ENCODE measurements at places on chromosomes 6 and 20. TPM values are rescaled to one million over a fixed set of nuclear protein-coding genes. Genes with fewer than 3 reads are reported as not detected.

- no peak overlapping the region for H3K27ac ChIP-seq
- H3K4me3 ChIP-seq = no peak overlapping the region
- DNase-seq = no peak
- no peaks in the 10 kb centered on the region for H3K27me3 ChIP-seq
- no peaks in the 10 kb centered on the region for H3K4me1 ChIP-seq
Observed at GRCh38 chr6:152218887-152219286, 411.4 kb downstream of the ESR1 start.

DNA sequence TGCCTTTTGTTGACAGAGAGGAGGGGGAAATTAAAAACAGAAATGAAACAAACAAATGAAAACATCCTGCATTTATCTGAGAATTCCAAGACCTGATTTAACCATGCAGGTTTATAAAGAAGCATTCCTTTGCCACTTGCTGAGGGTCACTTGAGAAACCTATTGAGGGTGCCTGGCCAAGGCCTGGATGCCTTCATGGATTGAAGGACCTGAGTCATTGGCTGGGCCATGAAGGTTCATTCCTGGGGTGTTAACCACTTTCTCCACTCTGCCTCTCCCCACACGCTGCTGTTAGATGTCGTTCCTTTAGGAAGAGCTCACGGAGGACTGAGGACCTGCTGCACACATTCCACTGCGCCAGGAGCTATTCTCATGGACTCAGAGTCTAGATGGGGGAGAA, 49.7 kb downstream of the DAAM2 start:
- H3K27me3 ChIP-seq = no peaks in the 10 kb centered on the region
- H3K36me3 ChIP-seq = no peaks in the 10 kb centered on the region
- no peak overlapping the region for H3K4me3 ChIP-seq
- no peak overlapping the region for H3K27ac ChIP-seq
- no peak for DNase-seq

DNA sequence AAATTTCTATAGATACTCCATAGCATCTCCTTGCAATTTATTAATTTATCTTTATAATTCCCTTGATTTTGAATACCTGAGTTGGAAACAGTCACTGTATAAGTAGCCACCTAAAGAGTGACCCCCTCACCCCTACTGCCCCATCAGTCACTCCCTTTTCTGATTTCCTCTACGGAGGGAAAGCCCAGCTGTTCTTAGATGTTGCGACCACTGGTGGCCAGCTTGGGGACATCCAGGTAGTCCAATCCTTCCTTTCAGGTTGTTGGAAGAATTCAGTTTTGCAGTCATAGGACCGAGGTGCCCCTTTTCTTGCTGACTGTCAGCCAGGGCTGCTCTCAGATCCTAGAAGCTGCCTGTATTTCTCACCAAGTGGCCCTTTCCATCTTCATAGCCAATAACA, 87.8 kb downstream of the BMP6 start:
- peak; percentile 26 for DNase-seq
- no peaks in the 10 kb centered on the region for H3K27me3 ChIP-seq
- H3K27ac ChIP-seq = no peak overlapping the region
- no peaks in the 10 kb centered on the region for H3K36me3 ChIP-seq
- no peaks in the 10 kb centered on the region for H3K4me1 ChIP-seq

The SNTA1 gene
- total RNA-seq = 15.4 TPM

The ECT2L gene
- total RNA-seq = not detected

DNA sequence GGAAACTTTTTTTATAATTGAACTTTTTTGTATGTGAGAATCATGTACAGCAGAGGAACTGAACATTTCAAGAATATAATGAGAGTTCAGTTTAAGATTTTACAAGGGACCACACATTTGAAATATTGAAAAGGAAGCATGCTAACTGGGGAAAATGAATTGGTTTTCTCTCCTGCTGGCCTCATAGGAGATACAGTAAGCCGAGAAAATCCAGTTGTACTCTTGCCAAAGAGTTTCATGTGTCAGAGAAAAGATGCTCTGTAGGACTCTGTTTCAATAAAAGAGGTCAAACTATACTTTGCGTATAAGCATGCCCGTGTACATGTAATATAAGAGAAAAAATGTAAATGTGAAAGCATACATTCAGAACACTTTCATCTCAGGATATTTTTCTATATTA, 393.5 kb upstream of the NRSN1 start:
- H3K27me3 ChIP-seq = no peaks in the 10 kb centered on the region
- H3K27ac ChIP-seq = no peak overlapping the region
- H3K4me3 ChIP-seq = no peak overlapping the region
- DNase-seq = no peak
- no peaks in the 10 kb centered on the region for H3K36me3 ChIP-seq
- H3K4me1 ChIP-seq = no peaks in the 10 kb centered on the region

DNA sequence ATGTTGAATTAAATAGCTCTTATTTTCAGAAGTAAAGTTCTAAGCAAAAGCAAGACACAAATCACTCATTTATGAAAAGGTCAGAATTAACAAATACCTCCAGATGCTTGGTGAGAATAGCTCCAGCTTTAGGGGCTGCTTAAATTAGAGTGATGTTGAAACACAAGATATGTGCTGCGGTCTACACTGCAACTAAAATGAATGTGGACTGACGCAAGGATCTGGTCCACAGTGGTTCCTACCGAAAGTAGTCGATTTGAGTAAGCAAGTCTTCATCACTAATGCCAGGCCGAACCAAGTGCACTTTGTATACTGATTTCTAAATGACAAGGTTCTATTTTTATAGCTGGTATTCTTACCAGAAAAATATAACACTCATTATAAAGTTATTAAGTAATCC, 96.3 kb downstream of the PRDM1 start:
- H3K4me1 ChIP-seq = no peaks in the 10 kb centered on the region
- H3K27me3 ChIP-seq = no peaks in the 10 kb centered on the region
- no peaks in the 10 kb centered on the region for H3K36me3 ChIP-seq
- no peak overlapping the region for H3K27ac ChIP-seq
- H3K4me3 ChIP-seq = no peak overlapping the region

DNA sequence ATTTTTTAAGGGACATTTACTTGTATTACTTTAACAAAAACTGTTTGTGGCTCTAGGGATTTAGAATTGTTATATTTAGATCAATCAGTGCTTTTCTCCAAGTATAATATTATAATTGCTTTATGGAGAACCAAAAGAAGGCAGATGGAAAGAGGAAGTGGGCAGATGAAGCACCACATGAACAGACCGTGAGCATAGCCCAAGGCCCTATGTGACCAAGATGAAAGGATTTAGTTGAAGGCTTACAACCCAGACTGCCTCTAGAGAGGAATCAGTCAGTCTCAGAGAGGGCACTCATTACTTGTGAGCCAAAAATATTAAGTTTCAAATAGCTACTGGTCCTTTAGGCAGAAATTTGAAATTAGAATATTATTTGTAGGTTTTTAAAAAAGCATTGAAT, 102.3 kb upstream of the IMPG1 start:
- H3K36me3 ChIP-seq = no peaks in the 10 kb centered on the region
- H3K4me1 ChIP-seq = no peaks in the 10 kb centered on the region
- no peaks in the 10 kb centered on the region for H3K27me3 ChIP-seq

DNA sequence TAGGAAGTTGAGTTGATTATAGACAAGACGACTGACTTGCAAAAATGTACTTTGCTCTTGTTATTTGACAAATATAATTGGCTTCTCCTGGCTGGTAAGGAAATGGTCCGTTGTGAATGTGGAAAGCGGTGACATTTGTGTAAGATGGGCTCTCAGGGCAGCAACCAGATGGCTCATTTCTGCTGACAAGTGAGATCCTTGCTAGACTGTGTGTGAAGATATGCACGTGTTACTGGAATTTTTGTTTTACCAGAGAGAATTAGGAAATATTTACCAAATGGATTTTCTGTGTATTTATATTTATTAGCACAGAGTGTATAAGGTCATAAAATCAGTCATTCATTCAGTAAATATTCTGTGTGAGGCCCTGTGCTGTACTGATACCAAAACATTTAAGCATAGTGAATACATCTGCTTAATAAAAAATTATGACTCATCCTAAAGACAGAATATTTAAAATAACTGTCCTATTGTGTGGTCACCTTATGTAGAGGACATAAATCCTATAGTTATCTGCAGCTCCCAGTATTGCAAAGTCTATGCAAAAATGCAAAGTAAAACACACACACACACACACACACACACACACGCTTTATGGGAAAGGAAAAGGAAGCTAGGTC, 109.9 kb upstream of the ASF1A start:
- no peak overlapping the region for H3K27ac ChIP-seq
- H3K27me3 ChIP-seq = no peaks in the 10 kb centered on the region
- DNase-seq = no peak
- H3K4me1 ChIP-seq = no peaks in the 10 kb centered on the region

The TTLL9 gene
- total RNA-seq = not detected

GRCh38 chr6:47000842-47001241, 41.3 kb downstream of the ADGRF1 start:
- no peaks in the 10 kb centered on the region for H3K27me3 ChIP-seq
- peak; percentile 35 for DNase-seq
- H3K4me1 ChIP-seq = peaks cover 31% of the 10 kb centered on the region
- H3K27ac ChIP-seq = no peak overlapping the region
- H3K4me3 ChIP-seq = no peak overlapping the region

GRCh38 chr6:10521104-10521808, at the start of gene GCNT2:
GCNT2 (plus strand) TSS chr6:10521351; CDS start chr6:10528912, 7,561 bp downstream.
- peak within 1 kb of the TSS; percentile 33 for H3K4me3 ChIP-seq
- peak; percentile 90 for DNase-seq
- H3K27ac ChIP-seq = peak within 1 kb of the TSS; percentile 90
- H3K27me3 ChIP-seq = no peaks in the 10 kb centered on the region
- no peaks in the 10 kb centered on the region for H3K36me3 ChIP-seq

DNA sequence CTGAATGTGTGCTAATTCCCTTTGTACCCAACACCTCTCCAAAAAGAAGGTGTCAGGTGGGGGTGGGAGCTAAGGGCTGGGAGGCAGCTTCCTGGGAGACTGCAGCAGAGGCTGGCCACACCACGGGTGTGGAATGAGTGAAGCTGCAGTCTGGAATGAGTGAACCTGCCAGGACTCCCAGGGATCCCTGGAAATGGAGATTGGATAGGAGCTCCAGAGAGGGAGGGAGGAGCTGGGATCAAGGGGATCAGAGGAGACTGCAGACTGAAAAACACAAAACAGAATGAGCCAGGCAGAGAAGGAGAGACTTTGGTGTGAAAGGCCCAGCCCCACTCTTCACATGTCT, 387.0 kb upstream of the SULF2 start:
- no peak overlapping the region for H3K27ac ChIP-seq
- DNase-seq = no peak
- H3K4me1 ChIP-seq = peaks cover 9% of the 10 kb centered on the region
- H3K27me3 ChIP-seq = no peaks in the 10 kb centered on the region

- no peaks in the 10 kb centered on the region for H3K36me3 ChIP-seq
- no peaks in the 10 kb centered on the region for H3K27me3 ChIP-seq
- no peak overlapping the region for H3K4me3 ChIP-seq
Observed at GRCh38 chr6:154319231-154319858, 37.3 kb downstream of the IPCEF1 start.

- no peak for DNase-seq
- no peak overlapping the region for H3K4me3 ChIP-seq
- H3K36me3 ChIP-seq = no peaks in the 10 kb centered on the region
- peaks cover 16% of the 10 kb centered on the region for H3K4me1 ChIP-seq
- no peaks in the 10 kb centered on the region for H3K27me3 ChIP-seq
Observed at GRCh38 chr6:146909886-146910285, 294.3 kb upstream of the STXBP5 start.

The ELOVL2 gene
- total RNA-seq = not detected

- no peaks in the 10 kb centered on the region for H3K36me3 ChIP-seq
- H3K27me3 ChIP-seq = no peaks in the 10 kb centered on the region
- peak; percentile 57 for DNase-seq
- no peak overlapping the region for H3K27ac ChIP-seq
- H3K4me1 ChIP-seq = no peaks in the 10 kb centered on the region
- no peak overlapping the region for H3K4me3 ChIP-seq
Observed at GRCh38 chr20:63754008-63754407, 14.4 kb downstream of the SLC2A4RG start.

- no peak overlapping the region for H3K4me3 ChIP-seq
- peak overlapping the region; percentile 74 for H3K27ac ChIP-seq
- H3K27me3 ChIP-seq = no peaks in the 10 kb centered on the region
- H3K36me3 ChIP-seq = no peaks in the 10 kb centered on the region
Observed at GRCh38 chr6:7053125-7053774, 54.5 kb upstream of the RREB1 start.

GRCh38 chr6:38658418-38659167, 18.9 kb upstream of the BTBD9 start:
- H3K4me3 ChIP-seq = no peak overlapping the region
- H3K27me3 ChIP-seq = no peaks in the 10 kb centered on the region
- no peaks in the 10 kb centered on the region for H3K36me3 ChIP-seq
- no peak for DNase-seq
- no peak overlapping the region for H3K27ac ChIP-seq

- no peaks in the 10 kb centered on the region for H3K4me1 ChIP-seq
- no peak overlapping the region for H3K4me3 ChIP-seq
- no peaks in the 10 kb centered on the region for H3K36me3 ChIP-seq
- no peaks in the 10 kb centered on the region for H3K27me3 ChIP-seq
- no peak overlapping the region for H3K27ac ChIP-seq
- no peak for DNase-seq
Observed at GRCh38 chr6:46296586-46296985, 125.8 kb upstream of the ENPP5 start.

Measured in Caco-2 (cell line).